Stimulated activated CD4-positive, alpha-beta T cell treated with anti-CD3 and anti-CD28 coated beads, TNF-alpha, amount 100 ng/mL, for 1 hour (primary cell): ENCODE measurements at places on chromosomes 2 and 18.

DNA sequence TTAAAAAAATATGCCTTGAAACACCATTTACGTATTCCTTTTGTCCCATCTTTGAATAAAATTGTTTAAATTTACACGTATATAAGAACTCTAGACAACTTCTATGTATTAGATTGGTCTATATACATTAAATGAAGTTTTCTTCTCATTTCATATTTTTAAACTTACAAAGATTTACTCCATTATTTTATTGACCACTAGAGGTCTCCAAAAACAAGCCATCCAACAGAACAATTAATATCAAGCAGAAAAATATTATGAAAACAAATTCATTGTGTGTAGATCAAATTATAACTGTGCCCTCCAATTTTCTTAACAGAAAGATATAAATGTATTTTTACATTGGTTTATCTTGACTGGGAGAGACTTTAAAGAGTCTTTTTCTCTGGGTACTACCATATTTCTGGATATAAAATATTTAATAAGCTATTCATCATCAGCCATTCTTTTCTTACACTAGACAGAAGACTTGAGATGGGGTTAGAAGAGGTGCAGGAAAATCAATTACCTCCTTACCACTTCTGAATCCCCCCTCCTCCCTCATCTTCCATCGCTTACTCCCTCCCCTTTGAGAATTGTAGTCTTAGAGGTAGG, 66.5 kb downstream of the DPP4 start:
- DNase-seq, result no peak

DNA sequence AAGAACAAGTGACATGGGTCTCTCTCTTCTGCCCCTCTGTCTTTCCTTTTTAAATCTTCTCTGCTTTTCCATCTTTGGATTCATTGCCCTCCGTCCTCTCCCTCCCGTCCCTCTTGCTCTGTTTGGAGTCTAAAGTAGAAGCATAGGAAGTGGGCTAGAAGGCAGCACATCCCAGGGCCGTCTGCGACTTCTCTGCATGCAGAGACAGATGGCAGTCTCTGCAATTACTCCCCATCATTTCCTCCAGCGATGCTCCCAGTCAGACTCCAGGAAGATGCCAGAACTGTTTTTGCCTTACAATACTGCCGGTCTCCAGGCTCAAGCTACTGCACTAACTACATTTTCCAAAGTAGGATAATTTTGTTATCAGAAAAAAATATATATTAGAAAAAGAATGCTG, 35.2 kb upstream of the LPIN2 start:
- no peak for DNase-seq

DNA sequence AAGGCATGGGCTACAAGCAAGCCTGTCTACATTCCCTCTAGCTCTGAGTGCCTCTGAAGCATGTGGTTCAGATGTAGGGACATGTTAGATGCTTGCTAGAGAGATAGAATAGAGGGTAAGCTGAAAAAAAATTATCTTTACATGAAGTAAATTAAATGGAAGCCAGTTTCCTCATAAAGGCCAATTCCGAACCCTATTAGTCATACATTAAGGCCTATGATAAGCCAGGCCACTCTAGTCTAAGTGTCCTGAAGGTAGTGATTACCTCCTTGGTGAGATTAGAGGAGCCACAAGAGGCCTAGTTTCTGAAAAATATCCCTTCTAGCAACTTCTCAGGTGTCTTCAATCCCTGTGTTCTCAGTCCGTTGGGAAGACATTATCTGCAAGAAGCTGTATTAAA, 72.4 kb upstream of the NPAS2 start:
- no peak for DNase-seq

- no peak for DNase-seq
These were observed 80.0 kb downstream of the EXOC6B start for GRCh38 chr2:72745679-72746368.

- DNase-seq, result no peak
These were observed 36.5 kb downstream of the SIGLEC15 start for GRCh38 chr18:45861926-45862325.

DNA sequence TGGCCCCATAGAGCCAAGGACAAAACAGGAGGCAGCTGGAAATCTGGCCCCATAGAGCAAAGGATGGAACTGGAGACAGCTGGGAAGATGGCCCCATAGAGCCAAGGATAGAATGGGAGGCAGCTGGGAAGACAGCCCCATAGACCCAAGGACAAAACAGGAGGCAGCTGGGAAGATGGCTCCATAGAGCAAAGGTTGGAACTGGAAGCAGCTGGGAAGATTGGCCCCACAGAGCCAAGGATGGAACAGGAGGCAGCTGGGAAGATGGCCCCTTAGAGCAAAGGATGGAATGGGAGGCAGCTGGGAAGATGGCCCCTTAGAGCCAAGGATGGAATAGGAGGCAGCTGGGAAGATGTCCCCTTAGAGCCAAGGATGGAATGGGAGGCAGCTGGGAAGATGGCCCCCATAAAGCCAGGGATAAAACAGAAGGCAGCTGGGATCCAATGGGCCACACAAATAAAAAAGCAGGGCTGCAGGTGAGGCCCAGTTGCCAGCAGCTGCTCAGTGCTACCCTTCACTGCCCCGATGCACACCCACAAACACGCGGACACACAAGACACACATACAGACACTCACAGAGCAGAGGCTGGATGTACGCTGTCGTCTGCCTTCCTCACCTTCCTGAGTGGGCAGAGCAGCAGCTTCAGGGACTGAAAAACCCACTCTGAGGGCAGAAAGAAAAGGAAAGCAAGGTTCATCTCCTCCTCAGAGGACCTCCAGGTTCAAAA, 505.4 kb upstream of the MYT1L start:
- DNase-seq, result no peak
